ENCODE measurements at places on chromosomes 5 and 9. TPM values are rescaled to one million over a fixed set of nuclear protein-coding genes. Genes with fewer than 3 reads are reported as not detected.

PLPP7 gene
- 11.0 TPM for polyA plus RNA-seq

PRR16 gene
- 11.9 TPM for polyA plus RNA-seq

WNT8A gene
- not detected for polyA plus RNA-seq

FCN1 gene
- 3.6 TPM for polyA plus RNA-seq

ROR2 gene
- 33.7 TPM for polyA plus RNA-seq

FGFR4 gene
- 12.8 TPM for polyA plus RNA-seq

PHYKPL gene
- 40.3 TPM for polyA plus RNA-seq

KCNN2 gene
- 4.8 TPM for polyA plus RNA-seq

WASHC1 gene
- 24.5 TPM for polyA plus RNA-seq

GRCh38 chr9:2625427-2625826, 3.8 kb downstream of the VLDLR start:
- no peak for DNase-seq

- DNase-seq: no peak
Observed at GRCh38 chr5:23445573-23445972, 61.8 kb upstream of the PRDM9 start.

DNA sequence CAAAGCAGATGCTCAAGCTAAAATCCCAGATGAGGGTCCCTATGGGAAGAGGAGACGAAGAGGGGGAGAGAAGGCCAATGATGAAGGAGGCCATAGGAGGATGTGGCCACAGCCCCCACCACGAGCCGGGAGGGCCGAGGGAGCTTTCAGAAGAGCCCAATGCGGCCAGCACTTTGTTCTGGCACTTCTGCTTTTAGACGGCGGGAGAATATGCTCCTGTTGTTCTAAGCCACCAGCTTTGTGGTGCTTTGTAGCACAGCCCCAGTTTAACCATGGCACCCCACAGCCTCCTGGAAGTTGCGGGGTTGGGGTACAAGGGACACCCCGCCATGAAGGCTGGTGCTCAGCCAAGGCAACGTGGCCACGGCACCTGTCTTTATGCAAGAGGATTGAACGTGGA, 33.4 kb downstream of the LPCAT1 start:
- no peak for DNase-seq

- DNase-seq: no peak
Observed at GRCh38 chr5:146050086-146050485, 55.3 kb downstream of the PLAC8L1 start.

DNA sequence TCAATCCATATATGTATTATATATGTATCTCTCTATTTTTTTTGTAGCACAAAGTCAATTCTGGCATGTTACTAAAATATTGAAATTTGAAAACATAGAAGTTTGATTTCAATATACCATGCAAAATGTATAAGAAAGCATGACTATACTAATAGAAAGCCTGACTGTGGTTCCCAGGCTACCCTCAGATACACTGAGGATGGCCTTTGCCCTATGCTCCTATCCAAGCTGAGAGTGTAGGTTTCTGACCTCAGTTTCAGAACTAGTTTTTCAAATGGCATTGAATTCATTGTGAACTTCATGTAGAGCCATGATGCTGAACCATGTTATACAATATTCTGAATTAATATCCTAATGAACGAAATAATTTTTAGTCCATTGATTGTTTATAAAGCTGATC, 220.4 kb upstream of the IZUMO3 start:
- no peak for DNase-seq

DNA sequence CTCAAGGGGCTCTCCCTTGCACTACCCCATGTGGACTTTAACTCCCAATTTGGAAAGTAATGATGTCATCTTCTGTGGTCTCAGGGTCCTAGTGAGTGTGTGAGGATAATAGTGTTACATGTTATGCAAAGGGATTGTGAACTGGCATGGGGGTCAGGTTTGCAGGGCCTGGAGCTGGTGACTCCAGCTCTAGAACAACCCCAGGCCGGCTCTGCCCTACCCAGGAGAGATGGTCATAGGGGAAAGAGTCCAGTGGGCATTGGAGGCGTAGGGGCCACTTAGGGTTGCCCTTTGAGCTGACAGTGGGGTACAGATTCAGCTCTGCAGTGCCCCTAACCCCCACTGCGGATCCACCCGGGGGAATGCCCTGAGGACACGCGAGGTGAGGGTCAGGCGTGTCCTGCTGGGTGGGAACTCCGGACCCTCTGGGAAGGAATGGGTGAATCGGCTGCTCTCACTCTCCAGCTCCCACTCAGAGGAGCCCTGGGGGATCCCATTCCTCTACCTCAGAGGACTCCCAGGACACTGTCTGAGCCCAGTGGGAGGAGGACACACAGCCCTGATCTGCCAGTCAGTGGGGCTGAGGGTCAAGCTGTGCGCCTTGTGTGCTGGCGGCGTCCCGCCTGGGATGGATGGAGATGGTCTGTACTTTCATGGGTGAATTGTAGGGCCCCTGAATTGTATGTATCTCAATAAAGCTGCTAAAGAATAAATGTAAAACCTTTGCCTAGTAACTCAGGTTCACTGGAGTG, 2.5 kb upstream of the NKD2 start:
- no peak for DNase-seq

- DNase-seq: no peak
Observed at GRCh38 chr9:130140706-130141105, 31.5 kb upstream of the NCS1 start.

- DNase-seq: no peak
Observed at GRCh38 chr5:14109041-14109747, 33.9 kb upstream of the TRIO start.

GRCh38 chr9:70110194-70111041, 66.8 kb downstream of the MAMDC2 start:
- no peak for DNase-seq

GRCh38 chr5:171770153-171770552, 15.5 kb upstream of the SMIM23 start:
- DNase-seq: no peak

DNA sequence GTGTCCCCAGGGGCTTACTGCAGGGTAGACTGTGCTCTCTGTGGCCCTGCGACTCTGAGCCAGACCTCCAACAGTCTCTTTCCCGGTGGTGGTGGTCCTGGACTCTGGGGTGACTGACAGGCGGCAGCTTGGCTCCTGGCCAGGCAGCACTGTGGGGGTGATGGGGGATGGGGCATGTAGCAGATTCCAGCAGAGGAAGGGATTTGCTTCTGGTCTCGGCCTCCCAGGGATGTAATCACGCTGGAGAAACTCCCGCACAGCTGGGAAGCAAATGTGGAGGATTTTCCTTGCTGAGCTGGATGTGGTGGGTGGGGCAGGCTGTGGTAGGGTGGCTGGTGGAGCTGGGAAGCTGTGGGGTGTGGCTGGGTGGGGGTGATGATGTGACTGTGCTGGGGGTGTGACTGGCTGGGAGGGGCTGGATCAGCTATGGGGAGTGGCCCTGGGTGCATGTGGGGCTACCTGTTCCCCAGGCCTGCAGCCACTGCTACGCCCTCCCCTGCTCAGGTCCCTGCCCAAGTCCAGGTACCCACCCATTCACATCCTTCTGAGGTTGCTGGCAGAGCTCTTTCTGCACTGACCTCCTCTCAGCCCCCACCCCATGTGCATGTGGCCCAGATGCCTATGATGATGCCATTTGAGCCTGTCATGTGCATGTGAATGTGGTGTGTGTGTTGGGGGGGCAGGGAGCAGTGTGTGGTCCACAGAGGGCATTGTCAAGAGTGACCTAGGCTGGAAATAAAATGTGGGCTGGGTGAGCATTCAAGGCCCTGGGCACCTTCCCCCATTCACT, 3.8 kb downstream of the NDST1 start:
- no peak for DNase-seq

- DNase-seq: no peak
Observed at GRCh38 chr9:74403581-74403980, 93.6 kb upstream of the RORB start.

DNA sequence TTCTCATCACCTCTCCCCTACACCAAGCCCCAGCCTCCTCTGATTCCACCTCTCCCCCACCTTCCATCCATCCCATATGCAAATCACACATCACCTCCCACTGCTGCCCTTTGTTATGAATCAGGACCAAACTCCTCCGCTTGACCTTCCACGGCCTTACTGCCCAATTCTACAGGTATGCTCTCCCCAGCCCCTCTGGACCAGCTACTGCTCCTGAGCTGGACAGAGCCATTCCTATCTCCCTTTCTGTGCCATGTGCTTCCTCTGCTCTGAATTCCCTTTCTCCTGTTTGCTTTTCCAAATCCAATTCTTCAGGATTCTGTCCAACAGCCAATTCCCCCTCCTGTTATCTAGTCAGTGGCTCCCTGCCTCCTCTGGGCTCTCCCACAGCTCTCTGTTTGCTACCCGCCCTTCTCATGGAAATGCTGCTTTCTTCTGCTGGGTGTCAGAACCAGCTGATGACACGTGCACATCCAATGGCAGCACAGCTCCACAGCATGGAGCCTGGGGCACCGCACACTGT, 8.3 kb downstream of the FABP6 start:
- DNase-seq: no peak

GRCh38 chr5:112087222-112087621, 330.2 kb upstream of the NREP start:
- DNase-seq: no peak

DNA sequence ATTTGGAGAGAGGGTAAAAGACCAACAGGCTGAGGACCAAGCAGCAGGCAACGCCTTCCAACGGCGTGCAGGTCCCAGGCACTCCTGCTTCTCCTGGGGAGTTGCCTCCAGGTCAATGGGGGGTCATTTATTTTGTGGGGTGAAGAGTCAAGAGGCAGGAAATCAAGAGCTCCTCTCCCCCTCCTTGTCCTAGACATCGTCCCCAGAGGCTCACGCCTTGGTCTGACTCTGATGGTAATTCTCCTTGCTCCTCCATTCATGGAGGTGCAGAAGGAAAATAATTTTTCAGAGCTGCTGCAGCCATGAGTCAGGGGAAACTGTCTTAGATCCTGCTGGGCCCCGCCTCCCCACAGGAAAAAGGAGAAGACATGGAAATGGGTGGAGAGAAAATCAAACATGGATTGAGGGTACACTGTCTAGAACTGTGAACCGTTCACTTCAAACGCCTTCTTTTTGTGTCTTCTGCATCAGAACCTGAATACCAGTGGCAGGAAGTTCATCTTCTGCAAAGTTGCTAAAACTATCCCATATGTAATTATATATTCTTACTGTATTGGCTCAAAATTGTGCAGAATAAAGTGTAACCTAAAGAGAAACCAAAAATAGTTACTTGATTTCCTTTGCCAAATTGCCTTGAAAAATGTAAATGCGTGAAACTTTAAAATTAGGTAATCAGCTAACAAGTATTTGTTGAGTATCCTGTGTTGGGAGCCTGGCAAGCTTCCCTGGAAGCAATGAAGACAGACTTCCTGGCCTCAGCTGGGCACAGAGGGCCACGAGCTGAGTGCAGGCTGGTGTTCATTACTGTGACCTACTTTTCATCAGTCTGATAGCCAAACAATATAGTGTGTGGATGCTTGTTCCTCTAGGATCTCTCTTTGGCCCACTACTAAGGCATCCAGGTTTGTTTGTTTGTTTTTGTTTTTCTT, 142.0 kb downstream of the CMYA5 start:
- DNase-seq: no peak
